Stimulated activated CD4-positive, alpha-beta T cell treated with anti-CD3 and anti-CD28 coated beads, TNF-alpha, amount 100 ng/mL, for 1 hour (primary cell): ENCODE measurements at places on chromosomes 13 and 19.

- no peak for DNase-seq
Observed at GRCh38 chr19:1082928-1083816, 12.0 kb downstream of the POLR2E start.

GRCh38 chr19:44745887-44746600 is 2.5 kb upstream of the BCL3 start:
- DNase-seq = no peak

GRCh38 chr13:111865046-111865445 is 201.9 kb upstream of the SOX1 start:
- no peak for DNase-seq

DNA sequence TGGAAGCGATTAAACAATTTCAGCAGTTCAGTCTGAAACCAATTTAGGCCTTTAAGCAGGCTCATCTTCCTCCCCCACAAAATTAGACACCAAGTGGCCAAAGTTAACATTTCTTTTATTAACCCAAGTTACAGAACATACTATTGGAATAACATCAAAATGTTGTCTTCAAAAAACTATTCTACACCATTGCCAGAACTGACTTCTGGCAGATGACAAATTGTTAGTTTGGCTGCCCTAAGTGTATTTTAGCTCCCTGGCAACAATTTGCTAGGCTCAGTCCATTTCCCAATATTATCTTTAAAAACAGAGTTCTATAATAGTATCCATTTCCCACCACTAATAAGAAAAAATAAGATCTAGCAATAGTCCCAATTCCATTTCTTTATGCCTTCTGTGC is 107.8 kb downstream of the SGCG start:
- no peak for DNase-seq

DNA sequence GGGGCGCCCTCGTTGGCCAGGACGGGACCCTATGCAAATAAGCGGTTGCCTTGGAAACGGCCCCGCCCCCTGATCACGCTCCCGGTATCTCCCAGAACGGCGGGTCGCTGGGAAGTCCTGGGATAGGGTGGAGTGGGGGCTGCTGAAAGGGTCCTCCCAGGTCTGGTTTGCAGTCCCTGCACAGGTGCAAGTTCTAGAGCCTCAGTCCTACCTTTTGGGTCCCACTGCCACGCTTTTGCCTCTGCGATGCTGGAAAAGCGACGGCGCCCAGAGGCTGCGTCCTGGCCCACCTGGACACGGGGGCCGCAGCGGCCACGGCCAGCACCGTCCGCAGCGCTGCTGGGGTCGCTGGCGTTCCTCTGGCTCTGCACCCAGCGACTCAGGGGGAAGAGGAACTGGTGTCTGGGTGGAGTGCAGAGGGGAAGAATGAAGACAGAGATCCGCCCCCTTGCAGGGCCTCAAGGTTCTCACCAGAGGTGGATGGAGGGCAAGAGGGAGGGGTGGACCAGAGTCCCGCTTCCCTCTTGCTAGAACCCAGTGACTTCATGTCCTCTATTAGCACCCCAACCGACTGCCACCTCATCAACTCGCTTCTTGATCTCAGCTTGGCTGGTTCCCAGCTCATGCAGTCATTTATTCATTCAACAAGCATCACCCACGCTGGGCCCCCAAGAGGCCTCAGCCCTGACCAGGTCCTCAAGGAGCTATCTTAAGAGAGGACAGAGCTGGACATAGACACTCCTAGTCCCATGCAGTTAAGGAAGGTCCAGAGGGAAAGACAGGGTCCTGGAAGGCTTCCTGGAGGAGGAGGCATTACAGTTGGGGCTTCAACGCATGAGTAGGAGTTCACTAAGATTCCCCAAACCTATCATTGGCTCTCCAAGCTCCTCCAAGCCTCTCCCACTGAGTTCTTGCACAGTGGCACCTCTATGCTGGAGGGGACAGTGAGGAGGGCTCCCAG is at the start of gene LRRC25:
Gene LRRC25, minus strand, starts transcription at position 381 of the 961 bp plus-strand sequence. CDS start 659 bp downstream, outside the sequence.
- no peak for DNase-seq
